GM23338 (cell line): ENCODE measurements at places on chromosomes 1 and 21.

DNA sequence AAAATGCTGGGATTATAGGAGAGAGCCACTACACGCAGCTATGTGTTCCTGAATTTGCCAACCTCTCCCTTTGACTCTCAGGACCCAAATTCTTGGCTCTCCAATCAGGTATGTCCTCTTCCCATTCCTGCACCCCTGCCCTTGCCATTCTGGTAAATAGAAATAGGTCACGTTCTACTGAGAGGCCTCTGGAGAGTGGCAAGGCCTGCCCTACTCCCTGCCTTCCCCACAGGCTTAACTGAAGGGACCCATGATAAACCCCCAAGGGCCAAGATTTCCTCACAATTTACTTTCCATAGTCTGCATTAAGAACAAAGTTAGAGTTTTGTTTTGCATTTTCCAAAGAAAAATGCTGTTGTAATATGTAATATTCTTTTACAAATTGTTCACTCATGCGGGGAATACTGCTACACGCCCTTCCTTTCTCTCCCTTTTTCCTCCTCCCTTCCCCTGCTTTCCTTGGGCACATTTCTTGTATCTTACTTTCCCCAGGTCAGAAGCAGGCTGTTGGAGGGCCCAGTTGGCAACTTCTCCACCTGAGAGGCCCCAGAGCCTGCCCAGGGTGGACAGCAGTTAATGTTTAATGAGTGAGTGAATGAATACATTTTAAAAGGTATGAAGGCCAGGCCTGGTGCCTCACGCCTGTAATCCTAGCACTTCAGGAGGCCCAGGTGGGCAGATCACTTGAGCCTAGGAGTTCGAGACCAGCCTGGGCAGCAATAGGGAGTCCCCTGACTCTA is 33.9 kb upstream of the PUM1 start:
- DNase-seq: no peak
- H3K27me3 ChIP-seq: no peaks in the 10 kb centered on the region
- H3K27ac ChIP-seq: no peak overlapping the region
- H3K4me3 ChIP-seq: no peak overlapping the region
- H3K36me3 ChIP-seq: no peaks in the 10 kb centered on the region

DNA sequence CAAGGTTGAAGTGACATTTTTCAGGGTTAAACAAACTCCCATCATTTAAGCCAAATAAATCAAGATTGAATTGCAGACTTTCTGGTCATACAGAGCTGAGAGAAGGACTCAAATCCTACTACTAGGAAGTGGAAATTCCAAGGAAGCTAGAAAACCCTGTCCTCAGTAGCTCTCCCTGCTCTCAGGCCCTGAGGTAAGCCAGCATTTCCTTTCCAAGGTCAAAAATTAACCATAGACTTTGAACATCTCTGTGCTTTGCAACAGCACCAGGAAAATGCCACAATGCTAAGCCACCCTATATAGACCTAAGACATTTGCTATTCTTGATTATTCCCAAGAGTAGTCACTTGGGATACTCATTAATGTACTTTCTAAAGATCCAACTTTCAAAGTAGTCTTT is 45.1 kb downstream of the LUZP1 start:
- no peak for DNase-seq
- no peaks in the 10 kb centered on the region for H3K36me3 ChIP-seq
- no peak overlapping the region for H3K27ac ChIP-seq
- no peaks in the 10 kb centered on the region for H3K27me3 ChIP-seq
- H3K4me3 ChIP-seq: no peak overlapping the region

DNA sequence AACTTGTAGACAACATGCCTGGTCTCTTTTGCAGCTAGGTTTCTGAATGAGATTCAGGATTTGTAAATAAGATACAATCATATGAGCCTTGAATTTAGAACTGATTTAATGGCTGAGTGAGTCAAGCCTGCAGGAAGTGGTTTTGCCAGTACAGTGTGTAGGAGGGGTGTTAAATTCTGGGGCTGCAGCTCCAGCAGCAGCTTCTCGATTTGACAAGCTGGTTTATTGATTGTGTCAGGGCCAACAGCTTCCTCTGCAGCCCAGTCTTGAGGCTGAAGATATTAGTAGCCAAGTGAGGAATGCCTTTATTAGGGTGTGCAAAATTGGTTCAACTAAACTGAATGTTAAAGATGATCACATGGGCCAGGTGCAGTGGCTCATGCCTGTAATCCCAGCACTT is 11.5 kb upstream of the PLA2G5 start:
- no peaks in the 10 kb centered on the region for H3K27me3 ChIP-seq
- no peak for DNase-seq
- H3K27ac ChIP-seq: no peak overlapping the region
- H3K4me3 ChIP-seq: no peak overlapping the region

DNA sequence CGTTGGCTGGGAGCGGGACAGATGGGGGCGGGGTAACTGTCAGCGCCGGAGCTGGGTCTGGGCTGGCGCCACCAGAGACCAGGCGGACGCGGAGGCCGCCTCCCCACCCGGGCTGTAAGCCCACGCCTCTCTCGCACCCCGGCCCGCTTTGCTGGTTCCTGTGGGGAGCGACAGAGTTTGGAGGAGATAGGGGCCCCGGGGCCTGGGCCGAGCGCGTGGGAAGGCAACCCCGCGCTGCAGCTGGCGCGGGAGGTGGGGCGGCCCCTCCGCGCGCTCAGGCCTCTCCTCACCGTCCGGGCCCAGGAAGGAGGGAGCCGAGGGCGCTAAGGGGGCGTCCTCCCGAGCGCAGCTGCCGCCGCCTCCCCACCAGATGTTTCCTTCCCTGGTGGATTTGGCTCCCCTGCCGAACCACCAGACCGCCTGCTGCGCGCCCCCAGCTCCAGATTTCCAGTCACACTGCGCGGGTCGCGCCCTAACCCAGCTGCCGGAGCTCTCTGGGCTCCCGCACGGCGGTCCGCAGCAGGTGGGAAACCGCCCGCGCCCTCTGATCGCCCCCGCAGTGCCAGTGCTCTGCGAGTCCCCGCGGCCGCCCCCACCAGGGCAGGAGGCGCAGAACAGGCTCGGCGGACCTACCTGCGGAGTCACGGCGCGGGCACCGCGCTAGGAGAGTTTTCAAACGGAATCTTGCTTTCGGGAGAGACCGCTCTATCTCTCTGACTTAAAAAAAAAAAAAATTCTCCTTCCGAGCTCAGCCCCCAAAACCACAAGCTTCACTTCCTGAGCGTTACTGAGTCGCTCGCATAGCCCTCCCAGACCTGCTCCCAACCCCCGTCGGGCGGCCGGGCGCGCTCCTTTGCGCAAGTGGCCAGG is 1.1 kb downstream of the GFI1 start:
- no peaks in the 10 kb centered on the region for H3K36me3 ChIP-seq
- peak; percentile 84 for DNase-seq
- peaks cover 14% of the 10 kb centered on the region for H3K4me1 ChIP-seq

DNA sequence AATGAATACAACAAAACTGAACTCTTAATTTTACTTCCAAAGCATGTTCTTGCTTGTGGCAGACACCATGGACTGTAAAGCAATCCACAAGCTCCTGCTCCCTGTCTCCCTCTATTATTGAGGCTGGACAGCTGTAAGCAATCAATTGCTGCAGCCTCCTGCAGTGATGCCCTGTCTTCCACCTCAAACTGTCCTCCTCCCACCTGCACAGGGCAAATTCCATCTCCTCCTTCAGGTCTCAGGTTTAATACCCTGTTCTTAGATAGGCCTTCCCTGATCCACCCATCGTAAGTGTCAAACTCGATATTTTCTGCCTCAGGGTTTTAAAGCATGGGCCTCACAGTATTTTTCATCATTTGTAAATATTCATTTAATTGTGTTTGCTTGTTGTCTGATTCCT is 81.8 kb downstream of the LYST start:
- no peaks in the 10 kb centered on the region for H3K36me3 ChIP-seq
- no peaks in the 10 kb centered on the region for H3K4me1 ChIP-seq
- DNase-seq: no peak
- H3K4me3 ChIP-seq: no peak overlapping the region

DNA sequence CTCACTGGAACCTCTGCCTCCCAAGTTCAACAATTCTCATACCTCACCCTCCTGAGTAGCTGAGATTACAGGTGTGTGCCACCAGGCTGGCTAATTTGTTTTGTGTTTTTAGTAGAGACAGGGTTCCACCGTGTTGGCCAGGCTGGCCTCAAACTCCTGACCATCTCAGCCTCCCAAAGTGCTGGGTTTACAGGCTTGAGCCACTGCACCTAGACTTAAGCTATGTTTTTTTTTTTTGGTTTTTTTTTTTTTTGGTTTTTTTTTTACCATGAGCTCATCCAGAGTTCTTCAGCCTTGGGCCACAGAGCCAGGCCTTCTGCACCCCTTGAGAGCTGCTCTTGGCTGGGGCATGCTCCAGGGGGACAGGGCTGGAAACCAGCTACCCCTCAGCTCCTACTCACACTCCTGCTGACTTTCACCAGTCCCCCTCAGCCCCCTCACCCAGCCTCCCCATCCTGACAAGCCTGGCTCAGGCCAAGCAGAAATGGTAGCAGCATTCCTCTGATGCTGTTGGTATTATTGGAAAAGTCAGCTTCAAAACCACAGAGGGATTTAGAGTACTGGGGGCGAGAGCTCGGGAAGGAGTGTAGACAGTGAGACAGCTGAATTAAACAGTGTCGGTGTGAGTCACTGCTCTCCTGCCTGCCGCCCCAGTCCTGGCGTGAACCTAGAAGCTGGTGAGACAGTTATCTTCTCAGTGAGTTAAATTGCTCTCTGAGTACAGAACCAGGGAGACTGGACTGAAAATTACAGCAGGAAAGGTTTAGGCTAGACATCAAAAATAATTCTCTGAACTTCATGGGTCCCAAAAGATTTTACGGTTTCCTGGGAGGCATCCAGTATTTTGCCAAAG is 63.7 kb downstream of the NAV1 start:
- H3K4me1 ChIP-seq: no peaks in the 10 kb centered on the region
- no peak overlapping the region for H3K4me3 ChIP-seq

DNA sequence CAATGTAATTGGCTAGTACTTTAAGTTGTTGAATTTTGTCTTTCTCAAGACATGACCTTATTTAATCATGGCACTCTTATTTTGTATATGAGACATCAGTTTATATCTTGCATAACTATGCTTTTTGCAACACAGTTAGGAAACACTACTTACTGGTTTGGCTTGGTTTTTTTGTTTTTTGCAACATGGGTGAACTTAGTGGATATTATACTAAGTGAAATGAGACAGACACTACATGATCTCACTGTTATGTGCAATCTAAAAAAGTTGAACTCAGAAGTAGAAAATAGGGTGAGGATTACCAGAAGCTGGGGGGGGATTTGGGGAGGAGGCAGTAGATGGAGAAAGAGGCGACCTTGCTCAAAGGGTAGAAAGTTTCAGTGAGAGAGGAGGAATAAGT is 132.1 kb downstream of the PLA2G4A start:
- H3K27ac ChIP-seq: no peak overlapping the region
- H3K27me3 ChIP-seq: no peaks in the 10 kb centered on the region
- H3K36me3 ChIP-seq: no peaks in the 10 kb centered on the region
- H3K4me3 ChIP-seq: no peak overlapping the region
- peaks cover 9% of the 10 kb centered on the region for H3K4me1 ChIP-seq

DNA sequence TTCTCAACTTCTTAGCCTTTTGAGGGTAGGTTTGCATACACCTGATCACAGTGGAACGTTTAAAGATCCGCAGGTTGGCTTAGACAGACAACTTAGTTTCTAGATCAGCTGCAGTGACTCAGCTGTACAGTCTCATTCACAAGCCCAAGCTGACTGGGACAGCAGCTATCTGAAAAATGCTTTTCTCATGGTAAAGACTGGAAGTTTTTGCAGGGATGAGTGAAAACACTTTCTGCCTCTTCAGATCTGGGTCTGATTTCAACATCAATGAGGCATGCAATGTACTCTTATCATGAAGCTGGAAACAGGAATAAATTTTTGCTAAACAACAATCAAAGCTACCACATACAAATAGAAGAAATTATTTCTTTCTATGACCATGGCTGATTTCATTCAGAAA is 61.1 kb upstream of the PTBP2 start:
- no peaks in the 10 kb centered on the region for H3K4me1 ChIP-seq
- no peak overlapping the region for H3K27ac ChIP-seq
- H3K4me3 ChIP-seq: no peak overlapping the region
- no peaks in the 10 kb centered on the region; the same call in 1 of the 2 replicates for H3K36me3 ChIP-seq

DNA sequence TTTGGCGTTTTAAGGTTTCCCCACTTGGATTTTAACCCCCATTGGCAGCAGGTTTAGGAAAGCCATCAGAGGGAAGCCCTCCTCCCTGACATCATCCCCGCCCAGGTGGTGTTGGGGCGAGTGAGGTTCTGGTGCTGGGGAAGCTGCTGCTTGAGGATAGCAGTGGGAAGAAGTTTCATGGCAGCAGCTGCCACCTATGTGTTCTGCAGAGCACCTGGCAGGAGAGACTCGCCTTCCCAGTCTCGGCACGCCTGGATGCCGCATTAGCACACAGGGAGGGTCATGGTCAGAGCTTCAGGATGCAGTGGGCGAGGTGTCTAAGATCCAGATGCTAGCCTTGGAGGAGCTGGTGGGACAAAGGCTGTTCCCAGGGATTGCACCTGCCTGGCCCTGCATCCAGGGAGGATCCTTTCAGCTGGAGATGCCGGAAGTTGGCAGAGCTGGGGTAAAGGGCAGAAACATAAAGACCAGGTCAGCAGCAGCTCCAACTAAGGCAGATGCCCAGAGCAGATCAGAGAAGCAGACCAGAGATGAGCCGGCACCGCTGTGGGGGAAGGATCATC is 33.9 kb downstream of the ABCG1 start:
- no peak overlapping the region for H3K4me3 ChIP-seq
- H3K27me3 ChIP-seq: no peaks in the 10 kb centered on the region
- DNase-seq: no peak
- H3K36me3 ChIP-seq: no peaks in the 10 kb centered on the region

- no peak for DNase-seq
- no peak overlapping the region for H3K4me3 ChIP-seq
- H3K27ac ChIP-seq: no peak overlapping the region
- no peaks in the 10 kb centered on the region for H3K27me3 ChIP-seq
- no peaks in the 10 kb centered on the region for H3K4me1 ChIP-seq
Observed at GRCh38 chr1:227365473-227366431, 47.5 kb upstream of the CDC42BPA start.
